ENCODE measurements at places on chromosomes 2 and 18.
A peak's percentile ranks its signal among the peaks of the same experiment; 100 is the strongest.

DNA sequence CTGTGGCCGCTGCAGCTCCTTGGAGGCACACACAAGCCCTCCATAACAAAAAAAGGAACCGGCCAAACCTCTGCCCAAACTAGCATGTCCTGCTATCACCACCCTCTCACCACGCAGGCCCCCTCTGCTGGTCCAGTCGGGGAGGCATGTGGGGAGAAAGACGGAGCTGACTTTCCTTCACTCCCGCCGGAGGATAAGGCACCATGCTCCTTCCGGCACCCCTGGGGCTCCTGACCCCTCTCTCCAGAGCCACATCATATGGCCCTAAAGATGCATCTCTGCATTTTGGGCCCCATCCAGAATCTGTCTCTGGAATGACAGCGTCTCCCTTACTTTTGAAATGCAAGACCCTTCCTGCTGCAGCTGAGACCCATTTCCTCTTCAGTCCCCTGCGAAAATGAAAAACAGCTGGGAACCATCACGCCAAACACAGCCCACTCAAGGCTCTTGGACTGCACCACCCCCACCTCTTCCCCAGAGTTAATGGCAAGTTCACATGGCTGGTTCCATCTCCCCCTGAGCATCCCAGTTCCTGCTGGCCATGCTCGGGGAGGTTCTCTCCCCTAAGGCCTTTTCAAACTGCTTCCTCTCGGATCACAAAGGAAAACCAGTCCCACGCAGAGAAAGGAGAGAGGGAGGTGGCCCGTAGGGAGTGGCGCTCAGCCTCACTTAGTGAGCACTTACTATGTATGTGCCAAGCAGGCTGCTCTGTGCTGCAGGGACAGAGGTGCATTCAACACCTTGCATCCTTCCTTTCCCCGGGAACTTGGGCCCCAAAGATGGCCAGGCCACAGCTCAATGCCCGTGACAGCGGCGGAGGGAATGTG, 35.2 kb upstream of the MLPH start:
- DNase-seq: peak; percentile 68

GRCh38 chr2:127121353-127121752, 14.4 kb upstream of the BIN1 start:
- DNase-seq: no peak

DNA sequence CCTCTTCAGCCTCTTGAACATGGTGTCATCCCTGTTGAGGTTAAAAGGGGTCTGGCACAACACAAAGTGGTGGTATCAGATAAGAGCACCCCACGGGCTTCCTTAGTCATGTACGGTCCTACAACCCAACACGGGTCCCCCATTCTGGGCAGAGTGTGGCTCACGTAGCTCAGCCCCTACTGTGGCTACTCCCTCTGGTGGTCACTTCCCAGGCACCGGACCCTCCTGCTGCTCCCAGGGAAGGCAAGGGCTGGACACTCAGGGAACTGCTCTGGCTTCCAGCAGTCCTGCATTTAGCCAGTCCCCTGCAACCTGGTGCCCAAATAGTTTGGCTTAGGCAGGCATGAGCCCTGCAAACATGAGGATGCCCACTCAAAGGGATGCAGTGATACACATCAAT, 58.6 kb downstream of the GALNT14 start:
- no peak for DNase-seq

DNA sequence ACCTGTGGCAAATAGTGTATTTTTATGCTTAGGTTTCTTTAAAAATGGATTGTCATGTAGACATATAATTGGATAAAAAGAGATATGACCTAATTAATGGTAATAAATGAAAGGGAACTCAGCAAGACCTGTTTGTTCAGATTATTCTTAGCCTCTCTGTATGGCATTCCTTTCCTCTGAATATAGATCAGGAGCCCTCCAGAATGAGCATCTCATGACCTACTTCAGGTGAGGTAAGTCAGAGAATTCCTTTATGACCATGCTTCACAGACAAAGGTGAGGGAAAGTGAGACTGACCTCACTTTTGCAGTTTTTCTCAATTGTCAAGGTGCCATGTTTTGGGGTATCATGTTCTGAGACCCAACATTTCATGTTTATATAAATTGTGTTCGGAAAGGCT, 1744.3 kb upstream of the PIK3C3 start:
- DNase-seq: no peak

- DNase-seq: no peak
Measured at GRCh38 chr2:193542762-193543161, 1348.0 kb upstream of the TMEFF2 start.

DNA sequence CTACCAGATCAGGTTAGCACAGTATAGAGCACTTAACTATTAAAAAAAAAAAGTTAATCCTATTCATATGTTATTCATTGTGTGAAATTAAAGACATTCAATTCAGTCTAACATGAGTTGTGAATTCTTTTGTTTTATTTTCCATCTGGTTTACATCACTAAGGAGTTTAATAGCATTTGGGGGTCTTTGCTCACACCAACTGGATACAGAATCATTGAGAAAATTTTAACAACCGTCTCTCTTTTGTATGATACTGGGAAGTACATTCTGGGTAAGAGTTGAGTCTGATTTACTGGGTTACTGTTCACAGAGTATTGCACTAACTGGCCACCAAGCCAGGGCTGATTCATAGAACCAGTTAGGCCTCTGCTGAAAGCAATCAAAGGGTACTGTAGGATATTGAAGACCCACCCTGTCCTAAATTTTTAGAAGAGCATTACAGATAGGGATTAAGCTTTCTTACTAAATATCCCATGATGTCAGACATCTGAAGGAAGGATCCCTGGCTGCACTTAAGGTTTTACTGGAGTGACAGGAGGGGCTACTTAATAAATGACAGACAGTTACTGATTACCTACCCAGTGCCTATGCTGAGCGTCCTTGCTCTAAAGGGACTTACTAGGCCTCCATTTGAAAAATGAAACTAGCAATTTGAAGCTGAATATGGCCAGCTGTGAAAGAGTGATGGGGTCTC, 387.9 kb downstream of the SETBP1 start:
- no peak for DNase-seq

GRCh38 chr18:75376004-75376403, 51.5 kb downstream of the SMIM21 start:
- no peak for DNase-seq

- no peak for DNase-seq
Measured at GRCh38 chr2:216201692-216202306, 92.7 kb downstream of the XRCC5 start.

DNA sequence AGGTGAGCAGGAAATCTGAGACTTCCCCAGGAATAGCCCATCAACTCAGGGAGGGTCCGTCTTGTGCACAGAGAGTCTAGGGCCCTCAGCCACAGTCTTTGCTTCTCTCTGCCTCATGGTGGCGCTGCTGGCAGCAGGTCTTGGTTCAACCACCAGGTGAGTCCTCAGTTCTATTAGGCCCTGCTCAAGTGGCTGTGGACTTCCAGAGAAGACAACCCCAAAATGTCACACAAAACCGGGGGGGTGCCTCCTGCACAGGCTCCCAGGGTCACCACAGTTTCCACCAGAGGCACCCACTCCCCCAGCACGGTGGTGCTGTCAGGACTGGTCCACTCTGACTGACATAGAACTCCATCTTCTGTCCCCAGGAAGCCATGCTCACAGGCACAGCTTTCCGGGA, 2.4 kb upstream of the CHRNG start:
- no peak for DNase-seq

- DNase-seq: no peak
Measured at GRCh38 chr2:97663626-97663961, 250 bp downstream of the ACTR1B start.

DNA sequence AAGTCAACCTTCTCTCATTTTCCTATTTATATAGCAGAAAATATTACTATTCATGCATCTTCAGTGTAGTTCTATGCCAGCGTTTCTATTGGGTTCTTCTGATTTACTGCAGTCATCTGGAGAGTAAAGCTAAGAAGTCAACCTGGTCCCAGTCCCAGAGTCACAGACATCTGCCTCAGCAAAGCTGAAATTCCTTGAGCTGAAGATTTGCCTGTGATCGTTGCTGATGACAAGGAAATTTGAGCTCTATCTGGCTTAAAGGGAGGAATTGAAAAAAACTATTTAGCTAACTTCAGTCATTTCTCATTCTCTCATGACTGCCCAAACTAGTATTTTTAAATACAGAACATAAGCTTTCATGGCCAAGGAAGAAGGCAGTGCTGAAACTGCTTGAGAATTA, 45.7 kb downstream of the RND3 start:
- no peak for DNase-seq

DNA sequence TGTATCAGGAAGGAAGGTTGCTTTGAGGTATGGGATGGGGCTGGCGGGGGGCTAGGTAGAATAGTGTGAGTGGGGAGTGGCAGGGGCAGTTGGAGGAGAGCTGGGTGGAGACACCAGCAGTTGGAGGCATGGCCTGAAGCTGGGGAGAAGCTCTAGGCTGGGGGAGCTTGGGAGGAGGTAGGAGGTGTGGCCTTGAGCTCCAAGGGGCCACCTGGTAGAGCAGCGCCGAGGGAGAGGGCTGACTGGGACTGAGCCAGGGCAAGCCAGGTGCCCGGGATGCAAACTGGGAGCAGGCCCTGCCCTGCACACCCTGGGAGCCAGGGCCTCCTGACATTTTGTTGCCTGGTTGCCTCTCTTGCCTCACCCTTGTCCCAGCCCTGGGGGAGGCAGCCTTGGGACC, 33.1 kb upstream of the PDIA6 start:
- DNase-seq: no peak

- DNase-seq: no peak
Measured at GRCh38 chr2:167298017-167298416, 409.7 kb downstream of the XIRP2 start.

DNA sequence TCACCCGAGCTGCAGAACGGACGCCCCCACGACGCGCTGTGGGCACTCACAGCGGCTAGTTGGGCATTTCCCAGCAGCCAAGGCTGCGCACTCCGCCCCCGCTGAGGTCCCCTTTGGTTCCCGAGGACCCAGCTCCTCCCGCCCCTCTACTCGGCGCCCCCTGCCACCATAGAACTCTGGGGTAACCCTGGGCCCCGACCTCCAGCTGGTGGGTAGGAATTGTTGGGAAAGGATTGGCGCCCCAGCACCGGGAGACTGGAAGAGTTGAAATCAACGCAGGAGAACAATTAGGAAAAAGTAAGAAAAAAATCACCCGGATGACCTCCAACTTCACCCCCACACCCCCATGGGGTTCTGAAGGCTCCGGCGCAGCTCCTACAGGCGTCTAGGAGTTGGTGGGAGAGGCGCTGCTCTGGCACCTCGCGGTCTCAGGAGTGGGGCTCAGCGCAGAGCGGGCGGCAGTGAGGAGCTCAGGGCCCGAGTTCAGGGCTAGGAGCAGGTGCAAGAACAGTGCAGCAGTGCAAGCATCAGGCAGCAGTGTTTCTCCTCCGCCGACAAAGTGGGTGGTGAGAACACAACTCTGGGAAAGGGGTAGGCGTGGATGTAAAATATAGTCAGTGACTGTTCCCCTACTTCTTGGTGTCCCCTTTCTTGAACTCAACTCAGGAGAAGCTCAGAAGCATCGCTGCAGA, 14.0 kb downstream of the POU3F3 start:
- no peak for DNase-seq

DNA sequence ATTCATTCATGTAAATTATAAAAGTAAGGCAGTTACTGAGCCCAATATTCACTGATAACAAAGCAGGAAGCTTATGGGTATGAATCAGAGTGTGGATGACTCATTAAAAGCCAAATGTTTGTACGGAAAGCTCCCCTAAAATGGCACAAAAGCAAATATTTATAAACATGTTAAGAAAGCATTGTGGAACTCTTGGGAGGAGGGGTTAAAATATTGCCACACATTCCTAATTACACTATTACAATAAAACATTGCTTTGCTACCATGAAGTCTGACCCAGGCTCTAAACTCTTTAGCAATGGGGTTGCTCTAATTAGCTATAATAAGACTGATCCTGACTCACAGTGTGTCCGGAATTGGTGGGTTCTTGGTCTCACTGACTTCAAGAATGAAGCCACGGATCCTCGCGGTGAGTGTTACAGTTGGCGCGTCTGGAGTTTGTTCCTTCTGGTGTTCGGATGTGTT, 110.9 kb downstream of the NAB1 start:
- no peak for DNase-seq

DNA sequence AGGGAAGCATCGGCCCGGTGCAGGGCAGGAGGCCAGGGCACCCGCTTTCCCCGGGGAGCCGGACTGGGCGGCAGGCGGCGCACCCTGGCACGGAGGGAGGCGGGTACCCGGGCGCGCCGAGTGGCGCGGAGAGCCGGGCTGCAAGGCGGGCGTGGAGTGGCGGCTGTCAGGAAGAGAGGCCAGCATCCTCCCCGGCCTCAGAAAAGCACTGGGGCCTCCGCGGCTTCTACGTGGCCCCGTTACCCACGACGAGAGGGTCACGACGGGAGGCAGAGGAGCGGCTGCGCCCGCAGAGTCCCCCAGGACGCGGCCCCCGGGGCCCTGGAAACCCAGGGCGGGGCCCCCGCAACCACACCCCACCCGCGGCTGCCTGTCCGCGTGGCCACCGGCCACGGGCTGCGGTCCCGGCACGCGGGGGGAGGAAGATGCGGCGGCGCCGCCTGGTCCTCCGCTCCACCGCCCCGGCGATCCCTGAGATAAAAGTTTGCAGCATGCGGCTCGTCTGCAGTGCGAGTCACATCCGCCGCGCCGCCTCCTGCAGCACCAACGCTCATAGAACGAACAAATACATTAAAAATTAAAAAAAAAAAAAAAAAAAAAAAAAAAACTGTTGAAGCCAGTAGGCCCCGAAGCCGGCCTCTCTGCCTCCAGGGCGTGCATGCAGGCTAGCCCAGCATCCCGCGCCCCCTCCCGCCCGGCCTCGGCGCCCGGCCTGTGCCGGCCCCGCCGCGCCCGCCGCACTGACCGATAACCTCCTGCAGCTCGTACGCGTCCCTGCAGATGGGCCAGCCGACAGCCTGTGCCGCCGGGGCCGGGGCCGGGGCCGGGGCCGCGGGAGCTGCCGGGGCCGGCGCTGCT, 683 bp downstream of the STK39 start:
- peak; percentile 88 for DNase-seq

DNA sequence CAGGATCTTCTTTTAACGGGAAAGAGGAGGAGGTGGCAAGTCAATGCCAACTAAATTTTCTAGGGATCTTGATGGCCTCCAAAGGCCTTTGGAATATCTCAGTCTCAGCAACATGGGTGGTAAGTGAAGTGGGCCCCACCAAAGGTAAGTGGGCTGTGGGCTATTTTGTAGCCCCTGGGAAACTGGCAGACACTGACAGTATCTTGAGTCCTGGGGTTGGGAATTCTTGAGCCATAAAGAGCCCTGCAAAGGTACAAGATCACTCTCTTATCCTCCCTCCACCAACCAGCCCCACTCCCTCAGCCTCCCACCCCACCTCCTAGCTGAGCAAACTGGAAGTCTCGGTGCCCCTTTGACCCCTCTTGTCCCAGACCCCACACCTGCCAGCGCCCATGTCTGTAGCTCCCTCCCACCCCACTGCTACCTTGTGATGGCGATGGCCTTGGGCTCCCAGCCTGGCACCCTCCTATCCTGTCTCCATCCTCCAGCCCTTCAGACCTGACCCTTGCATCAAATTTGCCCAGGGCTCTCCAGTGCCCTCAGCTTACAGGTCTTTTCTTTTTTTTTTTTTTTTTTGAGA, 8.5 kb downstream of the ATP6V1B1 start:
- no peak for DNase-seq
